Body of pancreas (tissue), 4 donors: ENCODE measurements at places on chromosomes 13 and 19. TPM values are rescaled to one million over a fixed set of nuclear protein-coding genes. Genes with fewer than 3 reads are reported as not detected.
A peak's percentile ranks its signal among the peaks of the same experiment; 100 is the strongest.

Gene ZNF296
- not detected for total RNA-seq

Gene SLC6A16
- total RNA-seq, result 0.99 TPM

Gene CEACAM4
- 1.8 TPM for total RNA-seq

Gene SELENOV
- not detected for total RNA-seq

Gene VMAC
- 12.5 TPM for total RNA-seq

DNA sequence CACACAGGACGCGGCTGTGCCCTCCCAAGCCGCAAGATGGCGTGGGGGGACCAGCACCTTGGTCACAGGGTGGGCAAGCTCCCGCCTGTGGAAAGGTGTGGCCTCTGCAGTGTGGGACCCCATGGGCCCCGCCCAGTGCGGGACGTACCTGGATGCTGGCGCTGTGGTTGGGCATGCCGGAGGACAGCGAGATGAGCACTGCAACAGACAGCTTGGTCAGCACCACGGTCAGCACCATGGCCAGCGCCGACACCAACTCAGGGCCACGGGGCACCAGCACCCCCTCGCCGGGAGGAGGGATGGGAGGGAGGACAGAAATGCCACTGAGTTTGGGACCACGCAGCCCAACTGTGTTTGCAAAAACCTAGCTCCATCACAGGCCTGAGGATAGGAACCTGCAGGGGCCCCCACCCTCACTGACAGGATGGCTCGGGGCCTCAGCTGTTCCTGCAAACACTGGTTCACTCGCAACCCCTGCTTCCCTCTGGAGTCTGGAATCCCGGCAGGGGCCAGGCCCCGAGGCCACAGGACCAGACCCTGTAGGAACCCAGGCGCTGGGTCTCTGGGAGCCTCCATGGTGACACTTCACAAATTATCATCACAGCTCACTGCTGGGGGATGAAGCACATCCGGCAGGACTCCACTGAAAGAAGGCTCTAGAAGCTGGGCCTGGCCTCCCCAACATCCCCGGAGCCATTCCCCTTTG, 27.1 kb downstream of the IZUMO4 start:
- H3K36me3 ChIP-seq, result peaks cover 41% of the 10 kb centered on the region
- no peaks in the 10 kb centered on the region for H3K4me1 ChIP-seq
- no peak for DNase-seq
- no peaks in the 10 kb centered on the region for H3K27me3 ChIP-seq
- H3K27ac ChIP-seq, result no peak overlapping the region

- H3K27me3 ChIP-seq, result no peaks in the 10 kb centered on the region
- H3K4me3 ChIP-seq, result no peak overlapping the region
- H3K36me3 ChIP-seq, result no peaks in the 10 kb centered on the region
Measured at GRCh38 chr19:28332351-28332750, 880.6 kb downstream of the UQCRFS1 start.

- H3K27me3 ChIP-seq, result no peaks in the 10 kb centered on the region
- H3K27ac ChIP-seq, result no peak overlapping the region
- DNase-seq, result no peak
- H3K4me1 ChIP-seq, result no peaks in the 10 kb centered on the region
Measured at GRCh38 chr19:38805180-38805579, 7.6 kb downstream of the LGALS4 start.

DNA sequence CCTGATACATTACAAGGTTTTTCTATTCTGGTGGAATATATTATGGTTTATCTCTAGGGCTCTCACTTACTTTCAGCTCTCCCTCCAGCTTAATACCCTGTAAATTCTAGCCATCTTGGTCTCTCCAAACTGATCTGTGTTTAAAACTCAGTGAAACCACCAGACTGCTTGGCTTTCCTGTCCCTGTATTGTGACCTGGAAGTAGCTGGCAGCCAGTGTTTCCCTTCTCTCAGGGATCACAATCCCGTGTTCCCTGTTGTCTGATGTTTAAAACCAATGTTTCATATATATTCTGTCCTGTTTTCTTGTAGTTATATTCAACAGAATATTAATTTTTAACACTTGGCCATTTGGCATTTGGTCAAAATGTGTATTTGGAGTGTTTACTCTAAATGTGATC, 8.0 kb downstream of the AKAP11 start:
- no peak for DNase-seq
- H3K4me1 ChIP-seq, result no peaks in the 10 kb centered on the region
- H3K4me3 ChIP-seq, result no peak overlapping the region
- no peak overlapping the region for H3K27ac ChIP-seq
- H3K36me3 ChIP-seq, result no peaks in the 10 kb centered on the region

- peaks cover 13% of the 10 kb centered on the region for H3K4me1 ChIP-seq
- DNase-seq, result no peak
- no peaks in the 10 kb centered on the region for H3K36me3 ChIP-seq
- no peak overlapping the region for H3K27ac ChIP-seq
- H3K4me3 ChIP-seq, result peak overlapping the region; percentile 18
Measured at GRCh38 chr19:42176649-42176989, 40.9 kb downstream of the DEDD2 start.

DNA sequence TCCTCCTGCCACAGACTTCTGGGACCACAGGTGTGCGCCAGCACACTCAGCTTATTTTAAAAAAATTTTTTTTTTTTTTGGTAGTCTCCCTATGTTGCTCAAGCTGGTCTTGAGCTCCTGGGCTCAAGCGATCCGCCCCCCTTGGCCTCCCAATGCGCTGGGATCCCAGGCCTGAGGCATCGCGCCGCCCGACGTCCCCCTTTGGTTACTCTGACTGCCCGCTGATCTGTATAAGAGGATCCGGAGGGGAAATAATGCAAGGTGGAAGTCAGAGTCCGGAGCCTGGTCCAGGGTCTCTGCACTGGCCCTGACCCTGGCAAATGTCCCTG, 486 bp upstream of the ZNF805 start:
- peak overlapping the region; percentile 86 for H3K27ac ChIP-seq

- no peak overlapping the region for H3K27ac ChIP-seq
- H3K36me3 ChIP-seq, result no peaks in the 10 kb centered on the region
- H3K4me3 ChIP-seq, result no peak overlapping the region
- peak; percentile 7 for DNase-seq
Measured at GRCh38 chr13:36030670-36031331, 100.4 kb downstream of the DCLK1 start.

- DNase-seq, result no peak
- H3K27me3 ChIP-seq, result no peaks in the 10 kb centered on the region
- H3K4me3 ChIP-seq, result no peak overlapping the region
- no peaks in the 10 kb centered on the region for H3K4me1 ChIP-seq
Measured at GRCh38 chr19:6032381-6032780, 54.4 kb upstream of the RANBP3 start.

GRCh38 chr19:10921199-10921909, 7.1 kb downstream of the YIPF2 start:
- no peaks in the 10 kb centered on the region for H3K27me3 ChIP-seq
- no peak for DNase-seq
- peaks cover 15% of the 10 kb centered on the region for H3K36me3 ChIP-seq
- no peak overlapping the region for H3K27ac ChIP-seq
- H3K4me3 ChIP-seq, result no peak overlapping the region
- peaks cover 19% of the 10 kb centered on the region for H3K4me1 ChIP-seq

GRCh38 chr13:99806671-99807070, 164.9 kb downstream of the ZIC5 start:
- no peaks in the 10 kb centered on the region for H3K36me3 ChIP-seq
- no peak for DNase-seq
- H3K4me1 ChIP-seq, result peaks cover 8% of the 10 kb centered on the region
- no peak overlapping the region for H3K4me3 ChIP-seq

GRCh38 chr13:22141716-22142115, 470.8 kb downstream of the FGF9 start:
- no peaks in the 10 kb centered on the region for H3K27me3 ChIP-seq
- H3K4me1 ChIP-seq, result no peaks in the 10 kb centered on the region
- H3K36me3 ChIP-seq, result no peaks in the 10 kb centered on the region
- no peak overlapping the region for H3K27ac ChIP-seq
- no peak for DNase-seq

DNA sequence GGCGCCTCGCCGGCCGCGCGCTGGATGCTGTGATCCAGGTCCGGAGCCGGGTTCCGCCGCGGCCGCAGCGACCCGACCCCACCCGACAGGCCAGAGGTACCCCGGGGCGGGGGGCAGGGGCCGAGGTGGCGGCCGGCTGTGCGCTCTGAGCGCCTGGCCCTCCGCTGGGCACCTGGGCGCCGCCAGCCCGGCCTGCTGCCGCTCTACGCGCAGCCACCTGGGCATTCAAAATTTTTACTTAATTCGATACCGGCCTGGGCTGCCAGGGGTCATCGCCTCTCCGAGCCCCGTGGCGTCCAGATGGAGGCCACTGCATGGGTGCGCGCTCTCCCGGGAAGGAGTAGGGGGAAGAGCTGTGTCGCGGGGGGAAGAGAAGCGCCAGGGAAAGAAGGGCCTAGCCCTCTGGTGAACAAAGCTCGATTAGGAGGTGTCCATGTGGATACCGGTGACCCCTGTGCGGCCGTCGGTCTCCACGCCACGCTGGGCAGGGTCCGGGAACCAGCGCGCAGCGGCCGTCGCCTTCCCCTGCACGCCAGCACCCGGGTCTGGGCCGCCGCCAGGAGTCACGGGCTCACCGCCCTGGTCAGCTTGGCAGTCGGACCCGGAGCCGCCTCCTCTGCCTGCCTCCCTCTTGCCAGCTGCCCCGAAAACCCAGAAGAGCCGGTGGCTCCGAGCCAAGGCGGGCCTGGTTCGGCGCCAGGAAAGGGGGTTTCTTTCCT, 666 bp downstream of the BIVM start:
- H3K27ac ChIP-seq, result no peak overlapping the region
- H3K4me1 ChIP-seq, result peaks cover 19% of the 10 kb centered on the region
- no peaks in the 10 kb centered on the region for H3K36me3 ChIP-seq
- no peaks in the 10 kb centered on the region for H3K27me3 ChIP-seq

- H3K4me3 ChIP-seq, result peak overlapping the region; percentile 44
- H3K27me3 ChIP-seq, result no peaks in the 10 kb centered on the region
- DNase-seq, result no peak
- H3K27ac ChIP-seq, result peak overlapping the region; percentile 22
- H3K36me3 ChIP-seq, result no peaks in the 10 kb centered on the region
Measured at GRCh38 chr19:5292453-5292821, 48.2 kb downstream of the PTPRS start.

DNA sequence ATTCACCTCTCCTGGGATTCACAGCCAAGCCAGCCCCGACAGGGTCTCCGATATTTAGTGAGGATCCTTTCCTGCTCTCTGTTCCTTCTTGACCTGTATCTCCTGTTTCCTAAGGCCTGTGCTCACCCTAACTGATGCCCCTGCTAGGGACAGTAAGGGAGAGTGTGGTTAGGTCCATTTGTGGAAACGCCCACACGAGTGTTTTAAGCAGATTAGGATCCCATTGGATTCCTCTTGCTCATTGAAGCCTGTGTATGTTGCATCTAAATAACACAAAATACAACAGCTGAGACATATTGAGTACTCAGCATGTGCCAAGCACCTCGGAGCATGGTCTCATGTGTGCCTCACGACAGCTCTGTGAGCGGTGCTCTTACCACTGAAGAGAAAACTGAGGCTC, 64.9 kb downstream of the EFNB2 start:
- H3K36me3 ChIP-seq, result no peaks in the 10 kb centered on the region
- H3K4me3 ChIP-seq, result no peak overlapping the region
- no peak for DNase-seq
- peaks cover 11% of the 10 kb centered on the region for H3K4me1 ChIP-seq

- peaks cover 5% of the 10 kb centered on the region for H3K36me3 ChIP-seq
- H3K27me3 ChIP-seq, result no peaks in the 10 kb centered on the region
- H3K4me3 ChIP-seq, result no peak overlapping the region
- H3K27ac ChIP-seq, result no peak overlapping the region
- H3K4me1 ChIP-seq, result peaks cover 15% of the 10 kb centered on the region
Measured at GRCh38 chr19:55596304-55596703, 3.0 kb downstream of the FIZ1 start.

DNA sequence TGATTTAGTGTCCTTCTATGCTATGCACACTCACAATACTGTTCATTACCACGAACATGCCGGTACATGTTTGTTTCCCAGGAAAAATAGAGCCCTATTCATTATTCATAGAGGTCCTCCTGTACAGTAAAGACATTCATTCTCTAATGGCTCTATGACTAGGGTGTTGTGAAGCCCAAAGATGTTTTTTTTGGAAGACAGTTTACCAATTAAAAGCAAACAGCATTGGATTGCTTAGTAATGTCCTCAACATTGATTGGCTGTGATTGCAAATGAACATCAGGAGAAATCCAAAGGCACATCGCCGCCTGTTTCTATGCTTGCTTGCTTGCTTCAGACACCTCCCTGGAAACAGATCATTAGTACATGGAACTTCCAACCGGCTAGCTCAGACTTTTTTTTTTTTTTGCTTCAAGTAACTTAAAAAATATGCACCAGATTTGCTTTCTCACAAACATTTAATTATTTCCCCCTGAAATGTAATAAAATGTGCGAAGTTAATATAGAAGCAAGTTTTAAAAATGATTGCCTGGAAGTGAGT, 8.8 kb upstream of the GPC6 start:
- H3K4me1 ChIP-seq, result no peaks in the 10 kb centered on the region
- no peaks in the 10 kb centered on the region for H3K27me3 ChIP-seq
- no peak for DNase-seq
- no peaks in the 10 kb centered on the region for H3K36me3 ChIP-seq

DNA sequence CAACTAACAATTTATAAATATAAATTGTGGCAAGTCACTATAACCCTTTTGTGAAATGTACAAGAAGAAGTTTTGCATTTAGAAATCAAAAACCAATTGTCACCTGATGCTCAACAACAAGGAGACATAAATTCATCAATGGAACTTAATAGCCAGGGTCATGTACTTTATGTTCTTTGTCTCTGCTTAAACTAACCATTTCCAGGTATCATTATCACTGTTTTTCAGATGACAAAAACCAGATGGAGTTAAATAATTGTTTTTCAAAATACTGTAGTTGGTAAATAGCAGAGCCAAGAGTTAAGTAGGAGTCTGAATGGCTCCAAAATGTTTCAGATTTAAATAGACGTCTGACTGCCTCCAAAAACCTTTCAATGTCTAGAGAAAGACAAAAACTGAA, 72.3 kb upstream of the MAB21L1 start:
- H3K4me3 ChIP-seq, result no peak overlapping the region
- no peaks in the 10 kb centered on the region for H3K4me1 ChIP-seq
- DNase-seq, result no peak
- H3K27me3 ChIP-seq, result no peaks in the 10 kb centered on the region

DNA sequence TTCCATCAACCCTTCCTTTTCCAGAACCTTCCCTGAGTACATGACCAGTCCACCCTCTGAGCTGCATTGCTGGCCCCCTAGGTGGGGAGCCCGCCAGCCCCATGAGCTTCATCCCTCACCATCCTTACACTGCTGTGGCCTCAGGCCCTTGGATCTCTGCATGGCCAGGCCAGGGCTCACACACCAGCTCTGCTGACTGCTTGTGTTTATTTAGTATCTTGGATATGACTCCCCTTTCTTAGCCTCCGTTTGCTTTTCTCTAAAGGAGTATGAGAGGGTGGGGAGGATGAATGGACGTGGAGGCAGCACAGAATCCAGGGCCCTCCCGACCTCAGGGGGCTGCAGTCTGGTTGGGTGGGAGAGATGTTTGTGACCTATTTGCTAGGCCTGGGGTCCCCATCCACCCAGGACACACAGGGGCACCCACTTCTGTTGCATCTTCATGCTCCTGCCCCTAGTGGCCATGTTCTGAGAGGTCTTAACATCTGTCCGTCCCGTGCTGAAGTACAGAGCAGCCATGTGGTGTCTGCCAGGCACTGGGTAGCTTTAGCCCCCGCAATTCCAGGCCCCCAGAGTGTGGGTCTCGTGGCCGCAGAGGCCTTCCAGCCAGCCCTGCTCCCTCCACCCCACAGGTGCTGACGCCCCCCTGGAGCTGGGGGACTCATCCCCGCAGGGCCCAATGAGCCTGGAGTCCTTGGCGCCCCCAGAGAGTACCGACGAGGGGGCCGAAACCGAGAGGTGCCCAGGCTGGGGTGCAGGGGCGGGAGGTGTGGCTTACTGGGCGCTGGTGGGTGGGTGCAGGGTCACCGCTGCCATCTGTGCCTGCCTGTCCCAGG, 13.0 kb downstream of the ARHGEF1 start:
- H3K4me3 ChIP-seq, result no peak overlapping the region
- H3K36me3 ChIP-seq, result peaks cover 5% of the 10 kb centered on the region
- no peaks in the 10 kb centered on the region for H3K4me1 ChIP-seq
- H3K27ac ChIP-seq, result no peak overlapping the region
